Activated naive CD4-positive, alpha-beta T cell treated with anti-CD3 and anti-CD28 coated beads, Interleukin-2, amount 50 U/mL, for 72 hours (primary cell): ENCODE measurements at places on chromosomes 4 and X.

DNA sequence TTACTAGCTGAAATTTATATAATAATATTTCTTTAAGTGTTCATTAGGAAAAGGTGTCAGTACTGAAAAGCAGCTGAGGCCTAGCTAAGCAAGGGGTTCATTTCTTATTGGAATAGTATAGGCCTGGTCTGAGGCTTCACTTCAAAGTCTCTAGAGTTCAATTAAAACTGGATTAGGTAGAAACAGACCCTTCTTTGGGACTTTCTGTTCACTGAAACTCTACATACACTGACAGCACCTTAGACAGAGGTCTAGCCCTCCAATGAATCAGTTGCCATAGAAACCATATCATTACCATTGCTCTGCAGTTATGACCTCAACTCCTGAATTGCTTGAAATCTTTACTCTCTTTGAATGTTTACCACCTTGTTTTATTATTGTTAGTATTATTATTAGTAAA lies 86.4 kb upstream of the MAB21L2 start:
- no peak for DNase-seq

GRCh38 chrX:134241960-134242619 lies 5.1 kb downstream of the CCDC160 start:
- DNase-seq = no peak

DNA sequence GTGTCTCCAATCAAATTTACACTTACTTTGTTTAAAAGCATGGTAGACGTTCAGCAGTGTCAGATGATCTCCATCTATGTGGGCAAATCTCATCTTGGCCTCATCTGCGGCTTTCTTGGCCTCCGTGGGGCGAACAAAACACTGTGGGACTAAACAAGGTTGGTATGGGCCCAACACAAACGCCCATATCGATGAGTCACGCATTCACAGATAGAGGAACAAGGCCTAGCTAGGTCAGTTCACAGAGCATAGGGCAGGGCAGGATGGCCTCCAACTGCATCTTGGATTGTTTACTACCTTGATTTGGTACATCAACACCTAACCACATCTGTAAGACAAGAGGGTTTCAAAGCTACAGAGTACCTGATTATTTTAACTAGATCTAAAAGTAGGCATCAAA lies 47.3 kb downstream of the DHX15 start:
- no peak for DNase-seq

- no peak for DNase-seq
These were observed 167.3 kb upstream of the LEF1 start for GRCh38 chr4:108336076-108336475.

- no peak for DNase-seq
These were observed 52.1 kb downstream of the TMEM165 start for GRCh38 chr4:55447831-55448230.

- no peak for DNase-seq
These were observed 1.1 kb upstream of the SEL1L3 start for GRCh38 chr4:25863831-25864418.

- DNase-seq = no peak
These were observed 33.2 kb upstream of the MSANTD1 start for GRCh38 chr4:3215733-3216132.

DNA sequence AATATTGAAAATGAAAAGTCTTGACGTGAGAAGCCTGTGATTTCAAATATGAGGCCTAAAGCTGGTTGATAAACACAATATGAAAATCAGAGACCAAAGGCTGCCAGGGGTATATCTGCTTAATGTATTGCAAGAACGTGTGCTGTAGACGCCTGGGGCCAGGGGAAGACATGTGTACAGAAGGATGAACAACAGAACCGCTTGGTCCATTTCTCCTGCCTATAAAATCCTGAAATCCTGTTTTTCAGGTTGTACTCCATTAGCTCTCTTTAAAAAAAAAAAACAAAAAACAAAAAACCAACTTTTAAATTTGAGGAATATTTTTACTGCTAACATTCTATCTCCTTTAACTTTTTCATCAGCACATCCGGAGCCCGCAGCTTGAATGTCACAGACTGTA lies 109.2 kb downstream of the STOX2 start:
- DNase-seq = no peak

DNA sequence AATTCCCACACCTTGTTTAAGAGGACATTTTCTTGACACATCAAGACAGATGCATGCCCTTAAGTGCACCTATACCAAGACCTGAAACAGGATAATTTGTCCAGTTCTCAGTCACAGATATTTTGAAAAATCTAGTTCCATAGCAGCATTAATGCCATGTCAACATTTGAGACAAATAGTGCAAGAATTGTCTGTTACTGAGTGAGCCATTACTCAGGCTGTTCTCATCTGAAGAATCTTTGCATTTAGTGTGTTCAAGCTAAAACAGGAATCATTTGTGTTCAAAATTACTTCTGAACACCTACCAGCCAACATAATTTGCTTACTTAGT lies 354.9 kb downstream of the KCNIP4 start:
- DNase-seq = no peak

DNA sequence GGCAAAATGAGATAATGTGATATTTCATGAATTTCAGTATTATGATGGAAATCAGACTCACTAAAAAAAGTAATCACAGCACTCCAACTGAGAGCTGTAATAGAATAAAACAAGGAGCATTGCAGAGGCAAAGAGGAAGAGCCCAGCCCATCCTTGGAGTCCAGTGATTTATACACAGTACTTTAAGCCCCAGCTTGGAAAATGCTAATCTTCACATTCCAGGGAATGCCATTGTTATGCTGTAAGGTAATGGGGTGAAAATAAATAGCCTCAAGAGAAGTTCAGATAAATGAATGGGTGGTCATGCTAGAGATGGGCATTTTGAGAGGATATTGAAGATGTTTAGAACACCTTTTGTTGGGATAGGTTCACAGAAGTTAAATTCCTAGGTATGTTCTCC lies 190.3 kb upstream of the TAPT1 start:
- DNase-seq = no peak

DNA sequence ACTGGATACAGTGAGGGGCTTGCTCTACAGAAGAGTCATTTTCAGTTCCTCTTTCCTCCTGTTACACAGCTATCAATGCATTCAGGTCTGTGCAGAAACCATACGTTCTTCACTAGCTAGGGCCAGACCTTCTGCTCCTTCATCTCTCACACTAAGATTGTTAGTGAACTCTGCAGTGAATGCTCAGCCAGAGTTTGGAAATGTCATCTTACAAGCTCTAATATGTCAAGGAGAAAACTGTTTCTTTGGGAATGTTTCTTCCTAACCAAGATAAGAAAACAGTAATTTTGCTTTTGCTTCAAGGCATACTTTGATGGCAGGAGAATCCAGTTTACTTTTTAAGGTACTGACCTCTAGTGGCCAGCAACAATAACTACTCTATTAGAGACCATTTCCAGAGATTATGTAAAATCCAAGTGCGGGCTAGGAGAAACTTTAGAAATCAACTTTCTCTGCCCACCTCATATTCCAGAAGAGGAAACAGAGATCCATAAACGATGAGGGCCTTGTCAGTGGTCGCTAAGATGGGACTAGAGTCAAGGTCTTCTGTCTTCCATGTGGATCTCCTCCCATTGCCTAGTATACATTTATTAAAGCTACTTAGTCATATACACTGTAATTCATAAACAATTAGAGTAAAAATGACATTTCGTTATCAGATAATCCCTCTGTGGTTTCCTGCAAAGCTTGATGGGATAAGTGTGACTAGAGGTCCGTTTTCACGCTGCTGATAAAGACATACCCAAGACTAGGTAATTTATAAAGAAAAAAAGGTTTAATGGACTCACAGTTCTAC lies 12.1 kb upstream of the CC2D2A start:
- DNase-seq = no peak

GRCh38 chrX:148609515-148610327 lies 109.3 kb downstream of the AFF2 start:
- DNase-seq = no peak

GRCh38 chrX:154051201-154051810 lies 31.6 kb upstream of the IRAK1 start:
- peak; percentile 67 for DNase-seq

DNA sequence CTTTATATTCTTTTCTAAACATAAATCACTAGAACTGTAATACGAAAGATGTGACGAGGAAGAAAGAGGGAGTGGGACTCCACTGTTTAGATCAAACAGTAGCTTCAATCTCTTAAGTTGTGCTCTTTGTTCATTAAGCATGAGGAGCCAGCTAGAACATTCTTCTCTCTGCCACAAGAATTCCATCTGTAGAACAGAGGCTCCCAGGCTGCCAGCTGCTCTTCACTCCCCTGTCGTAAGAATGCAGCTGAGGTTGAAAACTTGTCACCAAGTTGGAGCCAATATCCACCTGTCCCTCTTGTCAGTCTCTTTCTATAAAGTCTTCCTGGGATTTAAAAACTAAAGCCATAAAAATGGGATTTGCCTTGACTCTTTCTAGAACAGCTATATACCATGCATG lies 65.0 kb upstream of the SEC24B start:
- DNase-seq = no peak

DNA sequence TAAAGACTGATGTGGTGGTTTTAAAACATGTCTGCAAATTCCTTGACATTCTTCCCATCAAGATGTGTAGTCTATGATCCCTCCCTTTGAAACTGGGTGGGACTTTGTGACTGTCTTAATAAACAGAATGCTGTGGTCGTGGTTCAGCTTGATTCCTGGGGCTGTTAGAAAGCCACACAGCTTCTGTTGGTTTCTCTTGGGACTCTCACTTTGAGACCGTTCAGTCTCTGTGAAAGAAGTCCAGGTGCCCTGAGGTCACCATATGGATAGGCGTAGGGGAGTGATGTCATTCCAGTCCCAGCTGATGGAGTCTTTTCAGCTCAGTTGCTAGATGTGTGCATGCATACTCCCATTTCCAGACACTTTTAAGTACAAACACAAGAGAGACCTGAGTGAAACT lies 216.6 kb downstream of the KDR start:
- DNase-seq = no peak

- no peak for DNase-seq
These were observed 33.5 kb upstream of the KCNIP4 start for GRCh38 chr4:21982087-21982486.
